Stimulated activated CD8-positive, alpha-beta memory T cell treated with anti-CD3 and anti-CD28 coated beads, Interleukin-2, amount 100 ng/mL, for 1 hour (primary cell): ENCODE measurements at places on chromosomes 3 and 15.
A peak's percentile ranks its signal among the peaks of the same experiment; 100 is the strongest.

GRCh38 chr3:53550005-53550620, 55.7 kb downstream of the CACNA1D start:
- DNase-seq, result no peak

- DNase-seq, result no peak
Measured at GRCh38 chr3:73451301-73451944, 173.3 kb downstream of the PDZRN3 start.

- no peak for DNase-seq
Measured at GRCh38 chr15:64247535-64247905, 84.7 kb upstream of the PPIB start.

- DNase-seq, result no peak
Measured at GRCh38 chr3:117306299-117306698, 596.7 kb downstream of the TUSC7 start.

GRCh38 chr3:135621184-135621920, 344.2 kb upstream of the PPP2R3A start:
- no peak for DNase-seq

DNA sequence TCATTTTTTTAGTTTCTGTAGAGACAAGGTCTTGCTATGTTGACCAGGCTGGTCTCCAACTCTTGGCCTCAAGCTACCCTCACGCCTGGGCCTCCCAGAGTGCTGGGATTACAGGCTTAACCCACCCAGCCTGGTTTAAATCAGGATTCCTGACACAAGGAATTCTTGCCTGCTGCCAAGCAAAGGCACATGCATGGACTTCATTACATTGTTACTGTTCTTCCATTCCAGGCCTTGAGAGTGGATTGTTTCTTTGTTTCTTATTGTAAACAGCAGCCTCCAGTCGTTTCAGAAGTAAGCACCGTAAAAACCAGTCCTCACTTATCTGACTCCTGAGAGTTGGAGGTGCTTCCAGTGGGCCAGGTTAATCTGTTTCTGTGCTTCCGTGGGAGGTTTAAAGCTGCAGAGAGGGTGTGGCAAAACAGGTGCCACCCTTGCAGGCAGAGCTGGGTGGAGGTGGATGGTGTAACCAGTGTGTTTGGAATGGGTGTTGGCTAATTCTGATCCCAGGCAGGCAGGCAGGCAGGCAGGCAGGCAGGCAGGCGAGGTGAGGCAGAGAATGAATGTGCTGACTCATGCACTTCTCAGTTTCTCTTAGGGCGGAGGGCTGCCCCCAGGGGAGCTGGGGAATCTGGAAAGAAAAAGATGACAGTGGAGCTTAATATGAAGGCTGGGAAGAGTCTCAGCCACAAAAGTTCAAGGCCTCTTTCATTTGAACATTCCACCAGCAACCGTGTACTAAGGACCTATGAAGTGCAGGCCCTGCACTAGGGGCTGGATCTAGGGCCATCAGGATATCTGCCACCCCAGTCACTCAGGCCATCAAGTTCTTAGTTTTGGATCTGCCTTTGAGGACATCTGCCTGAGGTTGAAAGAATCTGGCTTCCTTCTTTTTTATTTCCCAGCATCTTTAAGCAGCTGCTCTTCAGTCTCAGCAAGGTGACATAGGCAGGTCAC, 37.0 kb upstream of the CDCP1 start:
- DNase-seq, result no peak

- no peak for DNase-seq
Measured at GRCh38 chr15:90903733-90904536, 833 bp downstream of the MAN2A2 start.

- no peak for DNase-seq
Measured at GRCh38 chr3:107990433-107990832, 100.4 kb downstream of the CD47 start.

DNA sequence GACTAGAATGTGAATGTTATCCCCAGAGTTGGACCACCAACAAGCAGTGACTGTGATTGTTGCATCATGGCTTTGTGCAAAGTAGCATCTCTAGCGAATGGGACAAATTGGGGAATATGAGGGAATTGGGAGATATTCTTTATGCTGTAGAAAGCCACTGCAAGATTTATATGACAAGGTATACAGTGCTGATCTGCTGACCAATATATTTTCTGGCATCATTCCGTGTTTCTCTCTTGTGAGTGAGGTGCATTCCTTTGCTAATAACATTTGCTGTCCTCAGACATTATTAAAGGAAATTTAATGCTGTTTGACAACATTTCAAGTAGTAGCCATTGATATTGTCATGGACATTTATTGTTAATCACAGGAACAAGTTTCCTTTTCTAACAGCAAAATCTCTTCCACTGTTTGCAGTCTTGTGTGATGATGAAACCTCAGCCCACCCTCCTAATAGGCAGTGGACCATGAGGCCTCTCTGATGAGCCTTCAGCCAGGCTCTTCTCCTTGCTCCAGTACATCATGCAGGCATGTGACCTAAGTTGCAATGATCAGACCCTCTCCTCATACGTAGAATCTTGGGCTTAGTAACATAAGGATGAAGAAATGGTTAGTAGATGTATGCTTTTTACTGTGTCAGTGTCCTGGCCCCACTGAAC, 16.1 kb downstream of the CNTN4 start:
- DNase-seq, result no peak

- peak; percentile 60 for DNase-seq
Measured at GRCh38 chr3:4986782-4987537, 7.7 kb downstream of the BHLHE40 start.

GRCh38 chr15:93418566-93418965, 329.6 kb upstream of the RGMA start:
- DNase-seq, result no peak

DNA sequence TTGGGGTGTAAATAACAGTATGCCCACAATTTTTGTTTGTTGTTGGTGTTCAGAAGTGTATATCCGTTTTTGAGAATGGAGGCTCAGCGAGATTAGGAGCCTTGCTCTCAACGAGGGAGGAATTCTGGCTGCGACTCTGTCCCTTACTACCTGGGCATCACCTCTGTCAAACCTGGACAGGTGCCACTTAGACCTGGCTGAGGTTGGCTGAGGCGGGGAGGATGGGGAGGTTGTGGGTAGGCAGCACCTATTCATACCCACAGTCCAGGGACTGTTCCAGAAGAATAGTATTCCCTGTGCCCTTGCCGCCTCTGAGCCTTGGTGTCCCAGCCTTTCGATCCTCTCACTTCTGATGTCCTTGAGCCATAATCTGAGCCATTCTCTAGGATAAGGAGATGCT, 99.9 kb downstream of the LINGO1 start:
- no peak for DNase-seq

DNA sequence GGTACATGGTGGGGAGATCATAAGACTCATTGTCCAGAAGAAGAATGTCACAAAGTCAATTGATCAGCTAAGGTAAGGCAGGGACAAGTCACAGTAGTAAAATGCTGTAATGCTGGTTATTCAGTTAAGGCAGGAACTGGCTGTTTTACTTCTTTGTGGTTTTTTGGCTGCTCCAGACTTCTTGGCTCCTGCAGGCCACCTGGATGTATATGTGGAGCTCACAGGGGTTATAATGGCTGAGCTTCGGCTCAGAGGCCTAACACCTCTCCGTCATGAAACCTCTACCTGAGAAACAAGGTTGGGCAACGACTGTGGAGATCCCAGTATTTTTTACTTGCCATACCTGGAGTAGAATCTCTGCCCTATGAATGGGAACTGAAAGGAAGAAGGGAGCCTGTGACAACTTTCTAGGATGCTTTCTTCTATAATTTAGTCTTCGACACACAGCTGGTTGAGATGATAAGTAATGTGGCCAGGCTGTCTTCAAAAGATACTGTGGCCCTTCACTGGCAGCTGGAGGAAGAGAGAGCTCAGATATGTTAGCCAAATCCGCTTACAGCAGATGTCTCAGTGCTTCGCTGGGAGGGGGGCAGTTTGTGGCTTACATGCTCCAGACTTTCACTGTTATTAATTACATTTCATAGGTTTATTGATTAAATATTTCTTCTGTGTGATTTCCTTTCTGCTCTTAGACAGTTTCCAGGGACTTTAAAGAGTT, 887.8 kb downstream of the IGSF11 start:
- DNase-seq, result no peak

- no peak for DNase-seq
Measured at GRCh38 chr15:50251638-50252182, 13.8 kb downstream of the HDC start.

DNA sequence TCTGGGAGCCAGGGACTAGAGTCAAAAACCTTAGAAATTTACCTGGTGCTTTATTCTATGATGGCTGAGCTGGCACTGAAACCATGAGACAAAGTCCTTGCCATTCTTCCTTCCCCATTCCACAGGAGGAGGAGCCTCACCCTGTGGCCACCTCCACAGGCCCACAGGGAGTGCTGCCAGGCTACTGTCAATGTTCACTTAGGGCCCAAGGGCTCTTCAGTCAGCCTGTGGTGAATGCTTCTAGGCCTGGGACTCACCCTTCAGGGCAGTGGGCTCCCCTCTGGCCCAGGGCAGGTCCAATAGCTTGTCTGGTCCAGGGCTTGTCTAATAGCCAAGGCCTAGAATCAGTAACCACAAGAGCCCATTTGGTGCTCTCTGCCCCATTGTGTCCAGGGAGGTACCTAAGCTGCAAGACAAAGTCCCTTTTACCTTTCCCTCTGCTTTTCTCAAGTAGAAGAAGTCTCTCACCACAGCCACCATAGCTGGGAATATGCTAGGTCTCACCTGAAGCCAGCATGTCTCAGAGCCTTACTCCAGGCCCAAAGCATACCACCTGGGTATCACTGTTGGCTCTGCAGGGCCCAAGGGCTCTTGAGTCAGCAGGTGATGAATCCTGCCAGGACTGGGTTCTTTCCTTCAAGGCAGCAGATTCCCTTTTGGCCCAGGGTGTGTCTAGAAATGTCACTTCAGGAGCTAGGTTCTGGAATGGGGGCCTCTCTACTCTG, 61.8 kb upstream of the CHRNB4 start:
- DNase-seq, result no peak

DNA sequence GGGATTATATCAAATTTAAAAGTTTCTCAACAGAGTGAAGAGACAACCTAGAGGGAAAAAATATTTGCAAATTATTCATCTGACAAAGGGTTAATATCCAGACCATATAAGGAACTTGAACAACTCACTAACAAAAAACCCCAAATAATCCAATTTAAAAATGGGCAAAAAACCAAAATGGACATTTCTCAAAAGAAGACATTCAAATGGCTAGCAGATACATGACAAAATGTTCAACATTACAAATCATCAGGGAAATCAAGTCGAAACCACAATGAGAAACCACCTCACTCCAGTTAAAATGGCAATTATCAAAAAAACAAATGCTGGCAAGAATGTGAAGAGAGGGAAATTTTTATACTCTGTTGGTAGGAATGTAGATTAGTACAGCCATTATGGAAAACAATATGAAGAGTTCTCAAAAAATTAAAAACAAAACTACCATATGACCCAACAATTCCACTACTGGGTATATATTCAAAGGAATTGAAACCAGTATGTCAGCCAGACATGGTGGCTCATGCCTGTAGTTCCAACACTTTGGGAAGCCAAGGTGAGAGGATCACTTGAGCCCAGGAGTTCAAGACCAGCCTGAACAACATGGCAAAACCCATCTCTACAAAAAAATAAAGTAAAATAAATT, 88.5 kb downstream of the CSNK1G1 start:
- DNase-seq, result no peak

DNA sequence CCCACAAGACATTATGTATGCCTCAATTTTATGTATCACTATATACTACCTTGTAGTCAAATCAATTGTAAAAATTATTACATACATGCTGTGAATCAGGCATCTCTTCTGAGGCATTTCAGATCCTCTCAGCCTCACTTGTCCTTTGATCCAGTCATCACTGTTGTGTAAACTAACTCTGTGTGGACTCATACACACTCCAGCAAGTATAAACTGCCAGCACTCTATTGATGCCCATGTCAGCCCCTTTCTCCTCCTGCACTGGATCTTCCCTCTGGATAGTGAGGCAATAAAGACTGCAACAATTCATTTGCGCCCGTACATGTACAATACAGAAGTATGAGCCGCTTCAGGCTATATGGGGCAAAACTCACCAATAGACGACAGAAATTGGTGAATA, 364.7 kb upstream of the TGFBR2 start:
- DNase-seq, result no peak

- DNase-seq, result no peak
Measured at GRCh38 chr3:133824961-133825485, 19.4 kb downstream of the SRPRB start.

GRCh38 chr3:52452570-52453221, 1.1 kb downstream of the TNNC1 start:
- DNase-seq, result no peak

DNA sequence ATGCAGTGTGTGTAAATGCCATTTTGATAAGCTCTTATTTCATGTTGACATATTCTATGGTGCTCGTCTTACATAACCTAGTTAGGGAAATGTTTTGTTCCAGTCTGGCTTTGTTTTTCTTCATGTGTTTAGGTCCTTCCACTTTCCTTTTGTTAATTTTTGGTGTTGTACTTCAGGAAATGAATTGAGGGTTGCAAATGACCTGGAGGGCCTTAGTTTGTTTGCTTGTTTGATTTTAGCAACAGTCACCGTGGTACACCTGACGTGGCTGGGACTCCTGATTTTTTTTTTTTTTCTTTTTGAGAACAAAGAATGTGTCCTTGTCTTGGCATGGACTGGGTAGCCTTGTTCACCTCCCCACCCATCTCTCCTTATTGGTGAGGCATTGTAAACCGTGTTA, 114.8 kb downstream of the IGF1R start:
- DNase-seq, result no peak

DNA sequence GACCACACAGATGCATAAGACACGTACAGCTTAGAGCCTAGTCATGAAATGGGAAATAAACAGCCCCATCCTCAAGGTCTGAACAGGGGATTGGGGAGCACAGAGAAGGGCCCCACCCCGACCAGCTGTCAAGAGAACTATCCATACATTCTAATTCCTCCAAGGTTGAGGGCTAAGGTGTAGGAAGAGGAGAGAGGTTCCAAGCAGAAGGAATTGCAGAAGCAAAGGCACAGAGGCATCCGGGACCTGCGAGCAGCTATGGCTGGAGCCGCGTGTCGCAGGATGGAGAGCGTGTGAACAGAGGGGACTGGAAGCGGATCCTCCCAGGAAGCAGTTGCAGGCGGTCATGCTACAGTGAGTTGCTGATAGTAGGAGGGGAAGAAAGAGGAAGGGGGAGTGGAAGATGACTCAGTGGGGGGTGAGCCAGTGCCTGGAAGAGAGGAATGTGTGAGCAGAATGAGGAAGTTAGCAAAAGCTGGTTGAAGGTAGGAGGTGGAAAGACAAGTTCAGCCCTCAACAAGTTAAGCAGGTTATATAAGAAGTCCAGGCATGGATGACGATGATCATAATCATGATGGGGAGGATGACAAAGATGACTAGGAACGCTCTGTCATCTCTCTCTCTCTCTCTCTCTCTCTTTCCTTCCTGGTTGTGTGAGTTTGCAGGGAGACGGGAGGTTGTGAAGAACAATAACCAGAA, 89.7 kb downstream of the LIPC start:
- no peak for DNase-seq

DNA sequence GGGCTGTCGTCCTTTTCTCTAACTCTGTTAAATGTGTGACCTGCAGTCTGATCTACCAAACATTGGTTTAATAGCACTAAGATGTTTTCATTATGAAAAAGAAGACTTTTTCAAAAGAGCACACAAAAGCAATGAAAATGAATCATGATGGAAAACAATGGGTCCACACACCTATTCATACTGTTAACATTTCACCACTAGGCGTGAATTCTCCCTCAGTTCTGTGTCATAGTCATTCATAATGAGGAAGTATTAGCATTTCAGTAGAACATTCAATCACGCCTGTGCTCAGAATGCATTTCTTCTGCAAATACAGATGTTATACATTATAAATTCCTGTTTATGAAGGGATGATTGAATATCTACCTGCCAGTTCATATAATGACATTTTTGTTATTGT, 35.9 kb downstream of the EIF4E3 start:
- DNase-seq, result no peak
